ENCODE measurements at places on chromosomes 6 and 20. TPM values are rescaled to one million over a fixed set of nuclear protein-coding genes. Genes with fewer than 3 reads are reported as not detected.

TM9SF4 gene
- total RNA-seq = 62.2 TPM

C6orf132 gene
- 49.7 TPM for total RNA-seq

BMP7 gene
- total RNA-seq = 0.34 TPM

SYTL3 gene
- total RNA-seq = 2.6 TPM

SCRT2 gene
- total RNA-seq = not detected

DZANK1 gene
- 1.8 TPM for total RNA-seq

LZTS3 gene
- 5.5 TPM for total RNA-seq

BMP2 gene
- 37.1 TPM for total RNA-seq

All from left colon (tissue), 2 donors.